Breast epithelium (tissue), 4 donors: ENCODE measurements at places on chromosomes 2 and 18.

- no peak for DNase-seq
- H3K27ac ChIP-seq = no peak overlapping the region
These were observed 168.2 kb downstream of the FAM210A start for GRCh38 chr18:13558124-13558523.

DNA sequence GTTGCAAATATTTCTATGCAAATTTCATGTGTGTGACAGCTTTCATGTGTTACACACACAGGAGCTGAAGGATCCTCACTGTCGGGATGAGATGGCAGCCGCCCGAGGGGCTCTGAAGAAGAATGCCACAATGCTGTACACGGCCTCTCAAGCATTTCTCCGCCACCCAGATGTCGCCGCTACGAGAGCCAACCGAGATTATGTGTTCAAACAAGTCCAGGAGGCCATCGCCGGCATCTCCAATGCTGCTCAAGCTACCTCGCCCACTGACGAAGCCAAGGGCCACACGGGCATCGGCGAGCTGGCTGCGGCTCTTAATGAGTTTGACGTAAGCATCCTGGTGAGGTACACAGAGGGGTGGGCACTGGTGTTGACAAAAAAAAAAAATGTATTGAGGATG, 361.2 kb downstream of the CTNNA2 start:
- H3K4me1 ChIP-seq = no peaks in the 10 kb centered on the region
- no peak overlapping the region for H3K4me3 ChIP-seq
- no peaks in the 10 kb centered on the region for H3K27me3 ChIP-seq

GRCh38 chr18:22344908-22345670, 72.6 kb downstream of the CTAGE1 start:
- no peaks in the 10 kb centered on the region for H3K36me3 ChIP-seq
- H3K27ac ChIP-seq = no peak overlapping the region
- H3K4me3 ChIP-seq = no peak overlapping the region
- no peaks in the 10 kb centered on the region for H3K27me3 ChIP-seq
- no peaks in the 10 kb centered on the region for H3K4me1 ChIP-seq

GRCh38 chr18:49169037-49169521, 218.3 kb upstream of the SMAD7 start:
- no peaks in the 10 kb centered on the region for H3K4me1 ChIP-seq
- no peak overlapping the region for H3K27ac ChIP-seq
- no peaks in the 10 kb centered on the region for H3K27me3 ChIP-seq
- peaks cover 7% of the 10 kb centered on the region for H3K36me3 ChIP-seq
- DNase-seq = no peak
- no peak overlapping the region for H3K4me3 ChIP-seq

DNA sequence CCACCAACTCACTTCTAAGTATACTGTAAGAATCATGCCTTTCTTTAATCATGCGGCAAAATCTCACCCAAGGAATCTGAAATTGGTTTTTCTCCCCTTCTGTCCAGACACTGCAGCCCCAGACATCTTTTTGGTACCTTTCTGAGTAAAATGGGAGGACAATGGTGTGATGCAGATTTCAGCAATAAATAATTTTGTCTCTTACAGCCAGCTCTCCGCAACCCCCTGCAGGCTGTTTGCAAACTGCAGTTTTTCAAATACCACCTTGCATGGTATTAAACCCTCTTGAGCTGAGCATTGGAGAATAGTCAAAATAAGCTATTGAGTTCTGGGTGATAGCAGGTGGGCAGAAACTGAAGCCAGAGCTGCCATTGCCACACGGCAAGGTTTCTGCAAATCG, 32.2 kb downstream of the GPR39 start:
- H3K36me3 ChIP-seq = no peaks in the 10 kb centered on the region
- H3K4me3 ChIP-seq = no peak overlapping the region
- no peak overlapping the region for H3K27ac ChIP-seq
- H3K4me1 ChIP-seq = no peaks in the 10 kb centered on the region

DNA sequence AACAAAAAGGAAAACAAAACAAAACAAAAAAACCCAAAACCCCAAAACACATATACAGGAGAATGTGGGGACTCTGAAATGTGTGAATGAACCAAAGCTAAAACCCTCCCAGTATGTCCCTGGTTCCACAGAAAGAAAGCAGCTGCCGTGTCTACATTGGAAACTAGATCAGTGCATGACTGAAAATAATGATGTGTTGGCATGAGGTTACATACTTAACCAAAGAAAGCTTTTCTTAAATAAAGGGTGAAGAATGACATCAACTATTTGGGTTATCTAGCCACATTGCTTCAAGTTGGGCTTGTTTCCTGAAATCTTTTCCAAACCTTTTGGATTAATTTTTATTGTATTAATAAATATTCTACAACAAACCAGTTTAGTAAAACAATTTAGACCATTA, 91.9 kb upstream of the FN1 start:
- no peaks in the 10 kb centered on the region for H3K27me3 ChIP-seq
- no peak overlapping the region for H3K27ac ChIP-seq
- no peak overlapping the region for H3K4me3 ChIP-seq
- no peak for DNase-seq

- H3K4me3 ChIP-seq = no peak overlapping the region
- H3K27me3 ChIP-seq = no peaks in the 10 kb centered on the region
- no peaks in the 10 kb centered on the region for H3K36me3 ChIP-seq
- peak overlapping the region; percentile 16 for H3K27ac ChIP-seq
These were observed 14.5 kb upstream of the MAT2A start for GRCh38 chr2:85524336-85524908.

- H3K4me3 ChIP-seq = no peak overlapping the region
- H3K27me3 ChIP-seq = no peaks in the 10 kb centered on the region
- no peaks in the 10 kb centered on the region for H3K4me1 ChIP-seq
These were observed 28.4 kb upstream of the RNU4ATAC start for GRCh38 chr2:121502246-121502645.

- peak overlapping the region; percentile 30 for H3K4me3 ChIP-seq
- DNase-seq = no peak
- no peaks in the 10 kb centered on the region for H3K36me3 ChIP-seq
- no peaks in the 10 kb centered on the region for H3K27me3 ChIP-seq
These were observed 60.1 kb upstream of the IL1RL1 start for GRCh38 chr2:102251042-102251848.

DNA sequence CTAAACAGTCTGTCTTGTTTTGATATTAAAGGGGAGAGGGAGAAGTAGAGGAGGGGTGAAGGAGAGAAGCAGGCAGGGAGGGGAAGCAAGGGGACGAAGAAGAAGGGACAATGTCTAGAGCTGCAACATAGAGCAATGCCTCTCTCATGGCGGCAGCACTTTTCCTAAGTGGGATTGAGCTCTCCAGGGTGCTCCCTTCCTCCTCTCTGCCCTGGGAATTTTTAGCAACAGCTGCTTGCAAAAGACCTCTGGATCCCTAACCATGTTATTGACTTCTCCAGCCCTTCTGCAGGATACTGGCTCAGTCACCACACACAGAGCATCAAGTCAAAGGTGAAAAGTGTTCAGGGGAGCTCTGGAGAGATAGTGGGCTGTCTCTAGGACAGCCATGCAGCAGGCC, 734.9 kb downstream of the EPHA4 start:
- H3K4me3 ChIP-seq = no peak overlapping the region
- DNase-seq = no peak
- no peaks in the 10 kb centered on the region for H3K36me3 ChIP-seq
- H3K27me3 ChIP-seq = no peaks in the 10 kb centered on the region
- H3K27ac ChIP-seq = no peak overlapping the region

DNA sequence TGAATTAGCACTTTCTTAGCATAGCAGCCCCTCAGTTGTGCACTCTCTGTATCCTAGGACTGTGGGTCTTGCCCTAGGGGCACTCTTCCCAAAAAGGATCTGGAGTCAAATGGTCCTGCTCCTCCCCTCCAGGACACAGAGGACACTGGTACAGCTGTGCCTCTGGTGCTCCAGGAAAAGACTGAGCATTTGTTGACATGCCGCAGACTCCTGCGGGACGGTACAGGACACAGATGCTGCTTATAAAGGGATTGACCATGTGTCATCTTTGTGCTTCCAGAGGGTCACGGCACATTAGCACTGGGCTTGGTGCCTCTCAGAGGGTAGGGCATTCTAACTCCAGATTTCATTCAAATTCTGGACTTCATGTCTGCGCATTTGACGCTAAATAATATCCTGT, 110.5 kb downstream of the KLF7 start:
- H3K4me3 ChIP-seq = no peak overlapping the region
- no peaks in the 10 kb centered on the region for H3K4me1 ChIP-seq
- no peak overlapping the region for H3K27ac ChIP-seq
- H3K27me3 ChIP-seq = no peaks in the 10 kb centered on the region
- no peak for DNase-seq
- no peaks in the 10 kb centered on the region for H3K36me3 ChIP-seq

DNA sequence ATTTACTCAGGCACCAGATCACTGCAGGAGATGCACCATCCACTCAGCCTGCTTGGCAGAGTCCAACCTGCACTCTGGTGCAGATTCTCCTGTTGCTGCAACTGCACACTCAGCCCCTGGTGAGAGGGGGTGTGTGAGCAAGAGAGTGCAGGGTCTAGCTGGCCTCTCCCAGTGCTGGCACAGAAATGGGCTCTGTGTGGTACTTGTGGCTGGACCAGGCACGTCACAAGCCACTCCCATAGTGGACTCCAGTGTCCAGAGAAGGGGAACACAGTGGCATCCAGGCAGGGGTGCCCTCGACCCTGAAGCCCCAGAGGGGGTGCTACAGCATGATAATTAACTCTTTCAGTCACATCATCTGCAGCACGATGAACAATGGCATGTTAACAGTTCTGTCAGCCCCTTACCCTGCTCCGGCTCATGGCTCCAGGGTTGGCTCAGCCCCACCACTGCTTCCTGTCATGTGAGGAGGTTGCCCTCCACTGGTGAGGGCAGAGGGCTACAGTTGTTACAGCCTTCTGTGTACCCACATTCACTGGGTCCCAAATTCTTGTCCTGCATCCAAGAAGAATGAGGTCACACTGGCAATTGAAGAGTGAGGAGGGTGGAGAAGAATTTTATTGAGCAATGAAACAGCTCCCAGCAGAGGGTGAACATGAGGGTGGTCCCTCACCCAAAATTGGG, 135.7 kb downstream of the EVA1A start:
- DNase-seq = no peak
- no peaks in the 10 kb centered on the region for H3K36me3 ChIP-seq
- H3K27ac ChIP-seq = no peak overlapping the region
- no peaks in the 10 kb centered on the region for H3K4me1 ChIP-seq

DNA sequence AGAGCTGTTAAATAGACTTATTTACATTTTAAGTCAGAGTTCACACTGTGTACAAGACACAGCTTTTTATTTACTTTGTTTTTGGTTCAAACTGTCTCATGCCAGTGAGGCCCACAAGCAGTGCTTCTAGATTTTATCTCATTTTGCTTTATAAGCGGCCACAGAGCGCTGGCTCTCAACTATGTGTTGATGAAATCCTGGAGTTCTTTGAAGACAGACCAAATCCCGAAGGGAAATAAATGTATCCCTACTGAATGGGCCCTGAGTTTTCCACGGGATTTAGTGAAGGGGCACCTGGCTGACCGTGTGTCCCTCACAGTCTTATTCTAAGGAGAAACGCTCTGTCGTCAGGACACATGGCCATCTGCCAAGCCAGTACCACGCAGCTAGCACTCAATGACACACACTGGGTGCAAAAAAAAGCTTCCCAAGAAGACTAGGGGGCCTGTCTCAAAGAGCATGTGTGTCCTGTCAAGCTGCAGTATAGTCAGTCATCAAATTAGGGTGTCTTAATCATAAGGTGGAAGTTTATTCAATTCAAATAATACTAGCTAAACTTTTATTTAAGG, 23.4 kb downstream of the LYPD1 start:
- H3K4me3 ChIP-seq = no peak overlapping the region
- DNase-seq = no peak
- H3K4me1 ChIP-seq = no peaks in the 10 kb centered on the region
- no peaks in the 10 kb centered on the region for H3K36me3 ChIP-seq
- no peak overlapping the region for H3K27ac ChIP-seq

- DNase-seq = no peak
- no peak overlapping the region for H3K4me3 ChIP-seq
- H3K27ac ChIP-seq = no peak overlapping the region
- H3K27me3 ChIP-seq = no peaks in the 10 kb centered on the region
These were observed 249.2 kb upstream of the SLC39A10 start for GRCh38 chr2:195407783-195408182.

DNA sequence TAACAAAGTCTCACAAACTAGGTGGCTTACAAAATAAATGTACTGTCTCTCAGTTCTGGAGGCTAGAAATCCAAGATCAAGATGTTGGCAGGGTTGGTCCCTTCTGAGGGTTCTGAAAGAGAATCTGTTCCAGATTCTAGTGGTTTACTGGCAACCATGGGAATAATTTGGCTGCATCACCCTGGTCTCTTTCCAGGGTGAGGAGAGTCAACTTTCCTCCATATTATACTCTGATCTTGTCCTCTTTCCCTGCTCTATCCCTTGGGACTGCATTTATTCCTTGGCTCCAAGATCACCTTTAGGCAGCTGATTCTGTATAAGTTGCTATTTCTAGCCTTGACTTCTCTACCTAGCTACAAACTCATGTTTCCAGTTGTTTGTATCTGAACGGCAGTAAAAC, 35.2 kb downstream of the SLC40A1 start:
- no peak for DNase-seq
- no peaks in the 10 kb centered on the region for H3K36me3 ChIP-seq
- H3K27me3 ChIP-seq = no peaks in the 10 kb centered on the region
- H3K27ac ChIP-seq = peak overlapping the region; percentile 71

DNA sequence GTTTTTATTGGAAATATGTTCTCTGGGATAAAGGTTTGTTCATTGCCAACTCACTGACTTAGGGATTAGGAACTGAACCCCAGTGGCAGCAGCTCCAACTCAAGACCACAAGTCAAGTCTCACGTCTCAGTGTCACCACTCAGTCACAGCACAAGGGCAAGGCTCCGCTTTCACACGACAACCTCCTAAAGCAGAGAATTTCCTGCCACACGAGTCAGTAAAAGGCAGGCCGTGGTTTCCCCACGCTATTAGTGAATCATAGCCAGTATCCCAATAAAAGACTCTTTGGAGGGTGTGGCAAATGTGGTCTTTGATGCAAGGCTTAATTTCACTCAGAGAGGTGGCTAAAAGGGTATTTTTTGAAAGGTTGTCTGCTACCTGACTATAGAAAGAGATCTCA, 57.6 kb downstream of the PIEZO2 start:
- no peaks in the 10 kb centered on the region for H3K36me3 ChIP-seq
- H3K4me3 ChIP-seq = no peak overlapping the region
- no peak for DNase-seq
- no peaks in the 10 kb centered on the region for H3K27me3 ChIP-seq
- no peak overlapping the region for H3K27ac ChIP-seq
